ENCODE measurements at places on chromosomes 4 and X.

GRCh38 chrX:2610246-2611170 lies 80.6 kb upstream of the CD99 start:
- no peak for DNase-seq

GRCh38 chrX:53441531-53442321 lies 7.6 kb upstream of the HSD17B10 start:
- DNase-seq: peak; percentile 77

DNA sequence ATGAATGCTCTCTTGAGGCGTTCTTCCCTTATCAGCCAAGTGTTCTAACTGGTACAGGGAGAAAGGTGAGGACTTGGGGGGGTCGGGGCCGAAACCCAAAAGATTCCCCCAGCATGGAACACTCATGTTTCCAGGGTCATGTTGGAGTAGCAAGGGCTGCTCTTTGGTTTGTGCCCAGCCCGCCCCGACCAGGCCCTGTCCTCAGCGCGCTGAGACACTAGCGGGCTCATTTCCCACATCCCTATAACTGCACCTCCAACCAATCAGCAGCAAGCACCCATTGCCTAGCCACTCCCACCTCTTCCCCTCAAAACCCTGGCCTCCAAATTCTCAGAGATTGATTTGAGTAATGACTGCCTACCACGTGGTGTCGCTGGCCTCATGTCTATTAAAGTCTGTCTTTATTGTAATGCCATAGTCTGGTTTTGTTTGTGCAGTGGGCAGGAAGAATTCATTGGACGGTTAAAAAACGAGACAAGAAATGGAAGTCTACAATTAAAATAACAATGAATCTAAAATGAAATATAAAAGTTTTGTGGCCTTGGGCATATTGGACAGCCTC lies 1928.4 kb downstream of the STIM2 start:
- DNase-seq: no peak

- no peak for DNase-seq
Measured at GRCh38 chrX:136065044-136065671, 79.9 kb downstream of the SLC9A6 start.

DNA sequence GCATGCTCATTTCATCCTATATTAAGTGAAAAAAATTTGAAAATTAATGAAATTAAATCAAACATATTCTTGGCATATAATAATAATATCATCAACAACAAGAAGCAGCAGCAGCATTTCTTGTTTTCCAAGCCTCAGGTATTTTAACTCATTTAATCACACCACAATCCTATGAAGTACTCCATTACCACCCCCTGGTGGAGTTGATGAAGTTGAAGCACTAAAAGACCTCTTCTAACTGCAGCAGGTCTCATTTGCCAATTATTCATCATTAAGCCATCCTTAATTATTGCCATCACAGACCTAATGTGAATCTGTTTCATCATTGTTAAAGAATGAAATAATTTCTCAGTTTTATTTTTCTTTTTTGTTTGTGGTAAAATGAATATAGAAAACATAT lies 801.4 kb upstream of the GRID2 start:
- DNase-seq: no peak

All from activated CD4-positive, alpha-beta T cell treated with anti-CD3 and anti-CD28 coated beads, Interleukin-2, amount 50 U/mL, for 48 hours (primary cell).